Amniotic epithelial cell (primary cell): ENCODE measurements at places on chromosomes 3 and 15.

DNA sequence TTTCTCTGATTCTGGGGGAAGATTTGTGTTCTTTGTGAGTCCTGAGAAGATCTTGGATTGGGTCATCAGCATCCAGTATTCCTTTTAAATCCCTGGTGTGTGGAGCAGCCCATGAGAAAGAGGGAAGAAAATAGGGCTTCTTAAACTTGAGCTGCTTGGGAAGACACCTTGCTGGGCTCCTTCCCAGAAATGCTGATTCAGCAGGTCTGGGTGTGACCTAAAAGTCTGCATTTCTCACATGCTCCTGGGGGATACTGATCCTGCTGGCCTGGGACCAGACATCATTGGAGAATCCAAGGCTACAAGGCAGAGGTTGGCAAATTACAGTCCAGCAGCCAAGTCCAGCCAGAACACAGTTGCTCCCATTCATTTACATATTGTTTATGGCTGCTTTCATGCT lies 54.1 kb upstream of the CMTM7 start:
- no peak for DNase-seq

- peak; percentile 96 for DNase-seq
Measured at GRCh38 chr15:67043939-67044771, 21.2 kb upstream of the SMAD3 start.

DNA sequence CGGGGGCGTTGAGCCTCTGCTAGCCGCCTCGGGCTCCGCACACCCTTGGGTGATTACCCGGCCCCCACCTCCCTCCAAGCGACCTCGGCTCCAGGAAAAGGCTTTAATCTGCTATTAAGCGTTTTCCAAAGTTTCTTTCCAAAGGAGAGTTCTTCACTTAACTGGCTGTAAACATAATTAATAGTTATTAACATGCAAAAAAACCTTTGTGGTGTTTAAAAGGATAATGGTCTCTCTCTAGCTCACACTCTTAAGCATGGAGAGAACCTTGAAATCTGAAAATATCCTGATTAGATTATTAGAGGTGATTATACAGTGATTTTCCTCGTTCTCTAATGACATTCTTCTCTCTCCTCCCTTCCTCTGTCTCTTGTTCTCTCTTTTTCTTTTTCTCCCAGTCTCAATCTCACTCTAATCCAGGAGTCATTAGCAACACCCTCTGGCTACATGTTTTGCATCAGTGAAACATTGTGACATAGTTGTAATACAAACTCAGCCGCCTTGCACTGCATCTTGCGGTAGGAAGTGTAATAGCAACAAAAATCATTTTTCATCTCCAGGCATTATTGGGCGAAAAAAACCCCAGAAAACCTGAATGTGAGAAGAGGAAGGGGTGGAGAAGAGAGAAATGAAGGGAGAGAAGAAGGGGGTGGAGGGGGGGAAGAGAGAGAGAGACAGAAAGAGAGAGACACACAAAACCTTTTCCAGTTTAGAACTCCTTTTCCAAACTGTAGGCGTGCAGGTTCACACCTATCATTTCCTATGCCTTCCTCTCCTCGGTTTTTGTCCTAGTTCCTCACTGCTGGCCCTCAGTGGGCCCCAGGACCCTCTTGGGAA lies 24.4 kb downstream of the NR2F2 start:
- peak; percentile 82 for DNase-seq

- DNase-seq, result no peak
Measured at GRCh38 chr15:42373274-42373673, 14.0 kb downstream of the CAPN3 start.

DNA sequence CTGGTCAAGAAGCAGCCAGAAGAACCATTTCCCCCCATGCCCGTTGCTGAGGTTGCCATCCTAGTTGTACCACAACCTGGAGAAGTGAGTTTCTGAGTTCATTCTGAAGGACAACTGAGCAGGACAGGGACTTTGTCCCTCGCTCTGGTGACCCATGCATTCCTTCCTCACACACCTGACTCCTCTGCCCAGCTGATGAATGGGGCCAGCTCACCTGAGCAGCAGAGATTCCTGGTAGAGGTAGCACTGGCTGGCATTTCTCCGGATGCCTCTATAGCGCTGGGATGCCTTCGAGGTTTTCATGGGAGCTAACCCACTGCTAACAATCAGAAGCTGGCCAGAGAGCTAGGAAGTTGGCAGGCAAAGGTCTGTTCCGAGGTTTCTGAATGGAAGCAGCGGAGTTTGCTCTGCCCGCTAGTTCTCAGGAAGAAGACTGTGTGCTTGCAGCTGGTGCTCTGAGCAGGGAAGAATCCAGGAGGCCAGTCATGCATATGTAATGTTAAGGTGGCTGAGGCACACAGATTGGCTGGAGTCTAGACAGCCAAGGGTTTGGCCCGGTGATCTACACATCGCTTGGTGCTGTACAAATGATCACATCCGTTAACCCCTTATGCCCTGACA lies at the start of gene TMC3:
TMC3 (minus strand) TSS at position 439 of the 621 bp plus-strand sequence; CDS start at position 303, 136 bp downstream.
- no peak for DNase-seq

DNA sequence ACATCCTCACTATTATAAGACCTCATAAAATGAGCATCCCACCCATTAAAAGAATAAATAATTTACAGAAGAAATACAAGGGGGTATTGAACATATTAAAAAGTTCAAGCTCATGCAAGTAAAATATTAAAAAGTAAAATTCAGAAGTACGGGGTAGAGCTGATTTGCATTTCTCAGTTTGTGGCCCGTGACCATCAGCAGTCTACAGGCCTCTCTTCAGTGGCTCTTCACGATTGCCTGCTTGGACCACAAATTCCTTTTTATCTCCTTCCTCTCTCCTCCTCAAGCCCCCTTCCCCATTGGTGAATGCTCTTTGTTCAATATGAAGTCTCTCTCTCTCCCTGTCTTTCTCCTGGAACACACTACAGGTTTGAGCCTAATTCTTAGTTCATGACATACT lies 19.1 kb downstream of the CYP8B1 start:
- no peak for DNase-seq

DNA sequence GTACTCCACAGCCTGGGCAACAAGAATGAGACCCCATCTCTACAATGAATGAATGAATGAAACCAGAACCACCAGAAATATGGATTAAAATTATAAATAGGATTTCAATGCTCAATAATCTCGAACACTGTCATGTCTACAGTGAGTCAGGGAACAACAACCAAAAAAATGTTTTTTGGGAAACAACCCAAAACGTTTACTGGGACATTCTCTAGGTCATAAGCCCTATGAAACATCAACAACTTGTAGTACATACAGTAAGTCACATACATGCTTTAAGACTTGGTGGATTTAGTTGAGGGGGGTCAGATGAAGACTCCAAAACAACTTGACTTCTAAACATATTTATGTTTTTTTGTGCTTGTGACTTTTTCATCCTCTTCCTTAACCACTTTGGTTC lies 511.2 kb downstream of the FOXP1 start:
- no peak for DNase-seq

GRCh38 chr15:66142285-66142684 lies 111.3 kb downstream of the MEGF11 start:
- no peak for DNase-seq

DNA sequence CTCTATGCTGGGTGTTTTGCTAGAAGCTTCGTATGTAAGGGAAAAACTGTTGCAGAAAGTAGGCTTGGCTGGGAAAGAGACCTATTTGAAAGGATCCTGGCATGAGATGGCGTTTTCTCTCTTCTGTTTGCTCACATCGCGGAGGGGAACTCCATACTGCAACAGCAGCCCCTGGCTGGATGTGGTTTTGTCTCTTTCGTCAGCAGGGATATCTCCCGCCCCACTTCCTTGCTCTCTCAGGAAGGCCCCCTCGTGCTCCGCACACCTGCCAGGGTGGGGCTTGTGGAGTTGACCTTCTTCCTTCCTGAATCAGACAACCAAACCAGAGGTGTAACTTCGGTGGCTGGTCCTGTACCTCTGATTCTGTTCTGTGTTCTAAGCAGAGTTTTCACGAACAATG lies 26.4 kb upstream of the MYZAP start:
- peak; percentile 22 for DNase-seq

DNA sequence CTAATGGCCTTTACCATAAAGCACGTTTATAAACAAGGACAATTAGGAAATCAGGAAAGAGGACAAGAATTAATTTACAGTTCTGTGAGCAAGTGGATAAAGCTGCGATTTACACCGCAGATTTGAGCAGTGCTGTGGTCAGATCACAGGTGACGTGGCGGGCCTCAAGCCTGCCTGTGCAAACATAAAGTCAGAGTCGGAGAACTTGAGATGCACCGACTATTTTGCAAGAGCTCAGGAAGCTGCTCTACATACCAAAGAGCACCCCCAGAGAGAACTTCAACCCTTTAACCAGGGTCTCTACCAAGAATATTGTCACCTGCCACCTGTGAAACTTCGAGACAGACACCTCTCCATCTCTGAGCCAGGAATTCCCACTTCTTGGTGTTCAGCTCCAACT lies 35.7 kb downstream of the MECOM start:
- no peak for DNase-seq

GRCh38 chr3:42163622-42164244 lies 72.6 kb downstream of the TRAK1 start:
- no peak for DNase-seq

DNA sequence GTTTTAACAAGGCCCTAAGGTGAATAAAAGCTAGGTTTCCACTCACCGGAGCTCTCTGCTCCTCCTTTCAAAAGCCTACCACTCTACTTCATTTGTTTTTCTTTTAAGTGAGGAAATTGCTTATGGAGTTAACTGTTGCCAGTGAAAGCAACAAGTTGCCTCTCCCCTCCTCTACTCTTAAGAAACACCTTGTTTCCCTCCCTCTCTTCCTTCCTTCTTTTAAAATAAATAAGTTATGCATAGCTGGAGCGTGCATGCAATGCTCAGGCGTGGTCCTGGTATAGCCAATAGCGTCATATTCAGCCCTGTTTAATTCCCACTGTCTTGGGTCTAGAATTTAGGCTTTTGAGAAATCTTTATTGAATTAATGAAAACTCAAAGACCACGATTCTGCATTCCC lies 101.1 kb upstream of the IGF1R start:
- DNase-seq, result no peak

DNA sequence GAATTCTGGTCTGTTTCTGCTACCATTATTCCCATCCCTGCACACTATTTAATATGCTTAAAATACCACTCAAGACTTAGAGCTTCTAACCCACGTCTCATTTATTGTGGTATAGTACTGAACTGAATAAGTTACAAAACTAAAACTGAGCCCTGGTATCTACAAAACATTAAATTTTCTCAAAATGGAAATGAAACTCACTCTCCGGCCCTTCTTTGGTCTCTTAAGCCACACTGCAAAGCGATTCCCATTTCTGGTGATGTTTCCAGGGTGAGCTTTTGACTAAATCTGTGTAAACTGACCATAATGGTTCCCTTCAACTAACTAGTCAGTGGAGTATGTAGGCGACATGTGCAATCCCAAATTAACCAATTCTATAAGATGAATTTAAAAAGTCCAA lies 18.6 kb downstream of the KPNA4 start:
- no peak for DNase-seq

DNA sequence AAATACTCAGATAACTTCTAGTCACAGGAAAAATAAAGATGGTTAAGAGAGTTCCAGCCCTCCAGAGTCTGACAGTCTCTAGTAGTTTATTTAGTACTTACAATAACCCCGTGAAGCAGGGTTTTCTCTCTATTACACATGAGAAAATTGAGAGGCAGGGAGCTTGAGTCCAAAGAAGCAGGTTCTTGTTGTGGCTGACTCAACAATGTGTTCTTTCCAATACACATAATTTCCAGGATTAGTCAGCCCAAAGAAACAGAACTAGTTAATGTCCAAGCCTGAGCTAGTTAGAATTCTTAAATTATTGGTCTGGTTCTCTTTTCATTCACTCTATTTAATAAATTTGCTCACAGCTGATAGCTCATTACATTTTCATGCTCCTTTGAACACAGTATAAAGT lies 49.9 kb downstream of the ALDH1A2 start:
- DNase-seq, result peak; percentile 12

- DNase-seq, result no peak
Measured at GRCh38 chr15:74857082-74857655, 14.2 kb upstream of the ULK3 start.

- DNase-seq, result no peak
Measured at GRCh38 chr3:130048726-130049125, 32.9 kb upstream of the ALG1L2 start.

DNA sequence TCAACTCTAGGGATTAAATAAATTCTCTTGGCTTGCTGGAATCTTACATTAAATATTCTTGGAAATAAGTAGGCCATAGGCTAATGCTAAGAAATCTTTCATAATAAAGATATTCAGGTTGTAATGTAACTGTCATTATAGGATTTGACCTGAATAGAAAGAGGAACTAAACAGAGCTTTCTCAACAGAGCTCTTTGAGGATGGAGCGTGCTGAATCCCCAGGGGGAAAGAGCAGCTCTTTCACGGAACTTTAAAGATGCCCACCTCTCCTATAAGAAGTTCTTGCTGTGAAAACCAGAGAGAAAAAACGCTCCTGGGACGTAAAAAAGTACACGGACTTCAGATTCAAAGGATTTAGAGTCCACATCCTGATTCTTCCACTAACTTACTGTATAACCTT lies 77.9 kb downstream of the NTRK3 start:
- no peak for DNase-seq

DNA sequence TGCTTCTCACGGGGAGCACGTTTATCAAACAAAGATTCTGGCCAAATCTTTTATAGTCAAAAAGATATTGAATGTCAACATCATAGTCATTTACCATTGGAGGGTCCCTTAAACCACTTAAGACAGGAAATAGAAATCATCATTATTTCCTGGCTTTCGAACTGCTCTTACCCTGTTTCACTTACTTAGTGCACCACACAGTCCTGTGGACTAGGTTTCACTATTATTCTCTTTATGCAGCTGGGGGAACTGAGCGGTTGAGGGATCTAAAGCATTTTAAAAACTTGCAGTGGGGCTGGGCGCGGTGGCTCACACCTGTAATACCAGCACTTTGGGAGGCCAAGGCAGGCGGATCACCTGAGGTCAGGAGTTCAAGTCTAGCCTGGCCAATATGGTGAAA lies 13.7 kb upstream of the TPRG1 start:
- DNase-seq, result no peak

DNA sequence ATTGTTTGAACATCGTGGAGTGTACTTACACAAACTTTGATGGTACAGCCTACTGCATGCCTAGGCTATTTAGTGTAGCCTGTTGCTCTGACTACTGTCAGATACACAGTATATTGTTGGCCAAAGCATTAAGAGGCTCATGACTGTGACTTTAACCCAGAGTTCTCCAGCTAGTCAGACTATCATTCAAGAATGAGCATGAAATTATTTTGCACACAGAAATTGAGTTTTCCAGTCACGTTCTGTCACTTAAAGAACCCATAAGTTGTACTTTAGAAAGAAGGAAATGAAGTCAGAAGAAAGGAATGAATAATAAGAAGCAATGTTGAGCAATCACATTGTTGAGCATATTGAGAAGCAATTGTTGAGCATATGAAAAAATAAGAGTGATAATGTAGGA lies 37.6 kb upstream of the SLC22A13 start:
- DNase-seq, result peak; percentile 70

- no peak for DNase-seq
Measured at GRCh38 chr3:176401211-176401610, 796.1 kb downstream of the TBL1XR1 start.

GRCh38 chr3:189212681-189213080 lies 40.9 kb downstream of the TPRG1 start:
- DNase-seq, result no peak
